ENCODE measurements at places on chromosomes 7 and 10. TPM values are rescaled to one million over a fixed set of nuclear protein-coding genes. Genes with fewer than 3 reads are reported as not detected.
A peak's percentile ranks its signal among the peaks of the same experiment; 100 is the strongest.

- H3K36me3 ChIP-seq = no peaks in the 10 kb centered on the region
- H3K4me1 ChIP-seq = no peaks in the 10 kb centered on the region
- H3K27ac ChIP-seq = no peak overlapping the region
- peaks cover 1% of the 10 kb centered on the region for H3K27me3 ChIP-seq
Observed at GRCh38 chr10:5274795-5275194, 78.2 kb downstream of the AKR1C4 start.

GRCh38 chr7:35415411-35415822 is 161.5 kb upstream of the TBX20 start:
- no peak for DNase-seq
- H3K27ac ChIP-seq = no peak overlapping the region
- H3K27me3 ChIP-seq = peaks cover 4% of the 10 kb centered on the region
- no peak overlapping the region for H3K4me3 ChIP-seq
- no peaks in the 10 kb centered on the region for H3K4me1 ChIP-seq

ATOH7 gene
- not detected for total RNA-seq

GRCh38 chr7:70779321-70779720 is 352.6 kb upstream of the GALNT17 start:
- H3K27me3 ChIP-seq = no peaks in the 10 kb centered on the region
- no peak overlapping the region for H3K27ac ChIP-seq
- H3K36me3 ChIP-seq = no peaks in the 10 kb centered on the region
- DNase-seq = no peak
- no peaks in the 10 kb centered on the region for H3K4me1 ChIP-seq

DNA sequence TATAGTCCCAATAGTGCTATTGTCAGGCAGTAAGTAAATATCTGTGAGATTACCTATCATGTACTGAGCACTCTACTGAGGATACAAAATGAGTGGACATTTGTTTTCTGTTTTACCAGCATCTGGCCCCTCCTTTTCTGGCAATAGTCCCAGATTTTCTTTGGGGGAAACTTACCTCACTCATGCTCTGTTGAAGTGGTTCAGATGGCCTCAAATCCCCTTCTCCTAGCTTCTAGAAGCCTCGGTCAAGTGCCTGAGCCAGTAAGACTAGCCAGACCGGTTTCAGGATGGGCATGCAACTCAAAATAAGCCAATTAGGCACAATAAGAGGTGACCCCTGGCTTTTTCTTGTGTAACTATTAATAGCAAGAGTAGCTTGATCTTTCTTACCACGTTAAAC is 19.7 kb downstream of the TRDMT1 start:
- no peaks in the 10 kb centered on the region for H3K36me3 ChIP-seq
- no peak overlapping the region for H3K27ac ChIP-seq
- peaks cover 9% of the 10 kb centered on the region for H3K4me1 ChIP-seq
- no peaks in the 10 kb centered on the region for H3K27me3 ChIP-seq

GRCh38 chr10:33497338-33497737 is 162.9 kb upstream of the NRP1 start:
- H3K27me3 ChIP-seq = no peaks in the 10 kb centered on the region
- H3K36me3 ChIP-seq = no peaks in the 10 kb centered on the region
- H3K4me3 ChIP-seq = peak overlapping the region; percentile 83
- no peak overlapping the region for H3K27ac ChIP-seq
- DNase-seq = no peak
- peaks cover 38% of the 10 kb centered on the region for H3K4me1 ChIP-seq

- H3K27me3 ChIP-seq = peaks cover 3% of the 10 kb centered on the region
- peaks cover 22% of the 10 kb centered on the region for H3K4me1 ChIP-seq
- DNase-seq = peak; percentile 71
Observed at GRCh38 chr10:43671659-43672531, 23.2 kb upstream of the ZNF32 start.

Data from HFFc6 (cell line).